ENCODE measurements at places on chromosomes 2 and 18. TPM values are rescaled to one million over a fixed set of nuclear protein-coding genes. Genes with fewer than 3 reads are reported as not detected.

The IRS1 gene
- total RNA-seq: 33.8 TPM

DNA sequence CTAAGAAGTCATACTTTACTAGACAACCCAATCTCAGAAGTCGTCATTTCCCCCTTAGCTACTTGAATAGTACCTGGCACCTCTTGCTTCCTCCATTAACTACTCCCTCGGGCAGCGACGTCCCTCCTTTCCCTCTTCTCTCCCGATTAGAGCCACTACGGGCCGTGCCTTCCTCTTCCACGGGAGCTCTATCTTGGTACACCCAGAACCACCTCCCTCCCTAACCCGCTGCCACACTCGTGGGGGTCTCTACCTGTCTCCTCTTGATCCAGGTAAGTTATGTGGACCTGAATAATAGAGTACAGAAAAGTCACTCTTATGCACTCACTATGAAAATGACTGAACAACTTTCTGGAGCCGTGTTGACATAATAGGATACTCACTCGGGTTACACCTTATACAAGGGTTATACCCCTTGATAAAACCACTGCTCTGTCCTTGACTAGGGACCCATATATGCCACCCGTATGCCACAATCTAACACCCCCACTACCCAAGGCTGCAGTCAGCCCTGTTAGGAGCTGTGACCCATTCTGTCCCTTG, 595 bp upstream of the HDHD2 start:
- DNase-seq: no peak

DNA sequence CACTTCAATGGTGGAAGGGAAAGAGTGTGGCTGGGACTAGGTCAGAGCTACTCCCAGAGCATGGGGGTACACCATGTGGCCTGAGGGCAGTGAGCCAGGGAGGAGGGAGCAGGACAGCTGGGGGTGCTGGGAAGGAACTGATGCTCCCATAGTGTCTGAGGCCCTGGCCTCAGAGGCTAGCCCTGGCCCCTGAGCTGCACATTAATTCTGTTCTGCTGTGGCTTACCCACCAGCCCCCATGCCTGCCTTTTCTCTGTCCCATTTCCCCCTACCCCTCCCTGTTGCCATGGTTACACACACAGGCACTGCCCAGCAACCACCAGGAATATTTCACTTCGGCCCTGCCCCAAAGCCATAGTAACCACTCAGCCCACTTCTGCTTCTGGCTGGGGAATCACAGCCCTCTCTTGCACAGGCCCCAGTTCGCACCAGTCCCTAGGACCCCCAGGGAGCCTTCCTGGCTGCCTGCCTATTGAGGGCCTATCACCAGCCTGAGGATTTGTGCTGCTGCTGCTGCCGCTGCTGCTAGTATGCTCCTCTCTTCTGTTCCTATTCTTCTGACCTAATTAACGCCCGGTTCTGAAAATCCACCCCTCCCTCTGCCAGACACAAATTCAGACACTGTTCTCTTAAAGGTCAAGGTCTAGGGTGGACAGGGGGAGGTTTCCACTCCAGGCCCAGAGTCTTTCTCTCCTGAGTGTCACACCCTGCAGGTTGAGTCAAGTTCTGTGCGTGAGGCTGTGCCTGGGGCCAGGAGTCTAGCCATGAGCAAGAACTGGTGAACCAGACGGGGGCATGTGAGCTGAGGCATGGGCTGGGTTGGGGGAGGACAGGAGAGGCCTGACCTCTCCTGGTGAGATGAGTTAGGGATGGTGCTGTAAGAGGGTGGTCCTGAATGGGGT, 87.1 kb upstream of the MCFD2 start:
- DNase-seq: no peak

GRCh38 chr2:167939514-167940345, 307.7 kb downstream of the STK39 start:
- no peak for DNase-seq

- no peak for DNase-seq
Measured at GRCh38 chr2:214482728-214483127, 71.9 kb downstream of the VWC2L start.

- DNase-seq: no peak
Measured at GRCh38 chr2:140604096-140604495, 1526.7 kb downstream of the LRP1B start.

- DNase-seq: no peak
Measured at GRCh38 chr2:199704358-199705238, 146.4 kb downstream of the FTCDNL1 start.

DNA sequence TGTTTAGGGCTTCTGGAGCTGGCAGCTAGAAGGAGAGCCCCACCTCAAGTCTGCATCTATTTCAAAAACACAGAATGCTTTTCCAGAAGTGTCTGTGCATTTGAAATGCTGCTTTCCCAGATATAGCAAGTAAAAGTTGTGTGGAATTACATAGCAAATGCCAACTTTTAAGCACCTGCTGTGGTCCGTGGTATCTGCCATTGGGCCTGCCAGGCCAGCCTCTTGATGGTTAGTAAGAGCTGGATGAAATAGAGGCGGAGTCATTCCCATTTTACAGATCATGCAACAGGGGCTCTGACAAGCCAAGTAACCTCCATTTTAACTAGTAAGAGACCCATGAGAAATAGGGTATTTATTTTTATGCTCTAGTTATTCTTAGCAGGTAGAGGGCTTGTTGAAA, 61.6 kb downstream of the MGAT5 start:
- no peak for DNase-seq

DNA sequence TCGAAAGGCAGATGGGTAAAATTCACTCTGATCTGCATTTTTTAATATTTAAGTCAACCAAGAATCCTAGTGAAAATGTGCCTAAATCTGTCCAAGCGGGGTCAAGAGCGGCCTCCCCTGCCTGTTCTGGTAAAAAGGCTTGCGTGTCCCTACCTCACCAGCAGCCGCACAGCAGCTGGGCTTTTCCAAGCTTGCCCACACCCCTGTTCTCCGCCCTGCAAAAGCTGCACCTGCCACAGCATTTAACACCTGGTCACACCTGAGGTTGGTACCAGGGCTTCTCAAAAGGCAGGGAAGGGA, 25.8 kb upstream of the TMEM182 start:
- no peak for DNase-seq

- no peak for DNase-seq
Measured at GRCh38 chr2:195871326-195871725, 197.3 kb downstream of the DNAH7 start.

The NAT8 gene
- not detected for total RNA-seq

The EMILIN1 gene
- total RNA-seq: 46.8 TPM

DNA sequence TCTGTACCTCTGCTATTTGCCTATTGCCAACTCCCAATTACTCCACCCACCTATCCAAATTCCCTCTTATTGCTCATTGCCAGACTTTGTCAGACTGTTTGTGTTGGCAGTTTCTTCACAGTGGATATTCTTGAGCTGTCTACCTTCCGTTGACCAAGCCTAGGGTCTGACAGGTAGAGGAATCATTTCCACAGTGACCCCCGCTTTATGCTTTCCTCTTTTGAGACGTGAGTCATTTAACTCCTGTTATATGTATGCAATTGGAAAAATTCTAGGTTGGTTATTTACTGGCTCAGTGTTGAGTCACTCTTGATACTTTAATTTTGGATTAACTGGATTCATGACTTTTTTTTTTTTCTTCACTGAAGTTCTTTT, 187.7 kb downstream of the IRS1 start:
- DNase-seq: no peak

DNA sequence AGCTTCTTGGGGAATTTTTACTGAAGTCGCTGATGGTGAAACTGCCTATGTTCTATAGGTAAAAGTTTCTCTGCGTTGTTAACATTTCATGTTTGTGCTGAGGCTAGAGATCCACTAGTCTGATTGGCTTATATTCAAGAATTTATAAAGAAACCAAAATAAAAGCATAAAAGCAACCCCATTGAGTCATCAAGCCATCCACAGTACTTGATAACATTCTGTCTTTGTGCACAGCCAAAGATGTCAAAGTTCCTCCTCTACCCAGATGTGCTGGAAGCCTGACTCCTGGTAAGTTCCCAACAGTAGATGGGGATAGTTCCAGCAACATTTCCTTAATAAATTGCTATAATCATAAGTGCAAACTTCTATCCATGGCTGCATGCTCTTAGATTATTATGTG, 107.8 kb downstream of the TANC1 start:
- no peak for DNase-seq

- DNase-seq: no peak
Measured at GRCh38 chr2:64667535-64667934, 13.8 kb upstream of the SERTAD2 start.

All from sciatic nerve (tissue), 2 donors.